ENCODE measurements at places on chromosomes 2 and 18.
A peak's percentile ranks its signal among the peaks of the same experiment; 100 is the strongest.

DNA sequence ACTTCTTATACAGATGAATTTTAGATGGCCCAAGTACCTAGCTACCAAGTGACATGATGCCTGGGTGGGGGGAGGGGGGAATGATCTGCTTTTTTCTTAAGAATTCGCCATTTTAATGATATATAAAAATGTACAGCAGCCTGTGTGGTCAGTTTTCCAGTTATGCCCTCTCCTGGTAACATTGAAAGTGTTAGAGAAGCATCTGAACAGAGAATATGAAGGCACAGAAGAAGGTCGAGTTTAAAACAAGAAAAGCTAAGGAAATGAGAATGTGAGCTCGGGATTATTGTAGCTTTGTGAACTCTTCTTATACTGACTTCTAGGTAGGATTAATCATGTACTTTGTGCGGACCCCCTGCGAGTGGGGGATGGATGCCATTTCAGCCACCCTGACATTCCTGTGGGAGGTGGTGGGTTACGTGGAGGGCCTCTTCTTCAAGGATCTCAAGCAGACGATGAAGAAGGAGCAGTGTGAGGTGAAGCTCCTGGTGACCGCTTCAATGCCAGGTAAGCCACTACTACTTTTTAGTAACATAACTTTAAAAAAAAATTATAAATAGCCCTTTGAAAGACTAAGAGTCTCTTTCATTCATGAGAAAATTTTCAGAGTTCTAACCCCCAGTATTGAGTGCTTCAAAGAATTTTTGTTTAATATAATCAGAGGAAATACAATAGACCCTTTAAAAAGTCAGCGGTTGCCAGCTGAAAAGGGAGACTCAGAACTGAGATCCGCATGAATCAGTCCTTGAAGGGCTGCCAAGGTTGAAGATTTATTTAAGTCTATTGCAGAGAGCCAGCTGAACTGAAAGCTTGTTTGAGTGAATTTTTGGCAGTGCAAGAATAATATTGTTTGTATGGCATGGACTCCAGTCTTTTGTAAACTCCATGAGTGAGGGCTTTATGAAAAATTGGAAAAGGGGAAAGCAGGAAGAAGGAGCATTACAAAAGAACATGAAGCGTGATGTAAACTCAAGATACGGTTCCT lies 68.6 kb upstream of the RPE start:
- no peak for DNase-seq

DNA sequence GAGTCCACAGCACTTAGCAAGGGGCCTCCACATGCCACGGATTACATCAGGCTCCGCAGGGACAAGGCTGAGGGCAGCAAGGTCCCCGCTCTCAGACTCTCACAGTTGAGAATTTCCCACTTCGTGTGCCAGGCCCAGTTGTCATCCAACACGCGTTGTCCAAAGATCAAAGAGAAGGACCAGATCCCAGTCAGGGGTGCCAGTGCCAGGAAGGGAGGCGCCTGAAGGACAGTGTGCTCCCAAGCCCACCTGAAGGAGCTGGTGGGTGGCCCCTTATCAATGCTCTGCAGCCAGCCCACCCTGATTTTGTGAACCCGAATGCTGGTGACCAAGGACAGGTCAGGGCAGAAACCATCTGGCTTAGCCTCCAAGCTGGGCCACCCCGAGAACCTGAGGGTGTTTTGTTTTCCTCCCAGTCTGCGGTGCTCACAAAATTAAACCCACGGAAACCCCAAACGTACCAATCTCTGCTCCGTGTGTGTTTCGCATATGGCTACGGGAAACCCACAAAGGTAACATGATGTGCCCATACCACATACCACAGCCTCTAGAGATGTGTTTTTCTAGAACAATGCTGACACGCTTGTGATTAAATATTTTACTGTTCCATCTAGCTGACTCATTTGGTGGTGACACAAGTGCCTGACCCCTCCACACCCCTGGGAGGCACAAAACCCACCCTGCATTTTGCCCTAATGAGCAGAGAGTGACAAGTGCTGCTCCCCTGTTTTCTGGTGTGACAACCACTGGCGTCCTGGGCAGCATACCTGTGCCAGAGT lies 24.5 kb downstream of the CRACDL start:
- no peak for DNase-seq

GRCh38 chr2:54553775-54554174 lies 97.6 kb downstream of the SPTBN1 start:
- no peak for DNase-seq

DNA sequence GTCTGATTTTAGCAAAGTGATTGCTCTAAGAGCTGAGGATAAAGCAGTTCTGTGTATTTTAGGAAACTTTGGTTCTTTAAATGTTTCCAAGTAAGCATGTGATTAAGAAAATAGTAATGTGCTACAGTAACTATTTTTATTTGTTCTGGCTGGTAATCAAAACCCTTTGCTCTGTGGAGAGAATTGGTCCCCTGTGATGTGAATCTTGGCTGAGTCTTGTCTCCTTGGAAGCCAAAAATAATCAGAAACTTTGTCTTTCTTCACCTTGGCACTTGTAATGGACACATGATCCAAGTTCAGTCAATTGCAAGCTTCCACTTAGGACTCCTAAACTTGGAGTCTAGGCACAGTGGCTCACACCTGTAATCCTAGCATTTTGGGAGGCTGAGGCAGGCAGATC lies 422.7 kb upstream of the CDH20 start:
- DNase-seq = no peak

DNA sequence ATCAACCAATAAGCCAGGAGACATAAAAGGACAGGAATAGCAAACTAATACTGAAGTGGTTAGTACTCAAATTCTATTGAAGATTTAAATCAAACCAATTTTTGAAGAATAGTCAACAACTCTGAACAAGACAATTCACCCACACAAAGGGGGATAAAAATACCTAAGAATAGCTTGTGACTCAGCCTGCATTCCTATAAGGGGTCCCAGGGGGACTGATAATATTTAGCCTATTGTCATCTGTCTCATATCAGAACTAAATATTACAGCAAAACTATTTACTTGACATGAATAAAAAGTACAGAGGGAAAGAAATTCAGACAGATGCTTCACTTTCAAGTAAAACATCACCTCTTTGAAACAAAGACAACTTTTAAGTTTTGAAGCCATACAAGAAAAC lies 7.7 kb downstream of the ITSN2 start:
- DNase-seq = no peak

- DNase-seq = no peak
These were observed 90.3 kb upstream of the BCL2L11 start for GRCh38 chr2:111030260-111030891.

- DNase-seq = no peak
These were observed 26.1 kb upstream of the REG3G start for GRCh38 chr2:78999406-78999805.

- peak; percentile 26 for DNase-seq
These were observed 212.9 kb downstream of the CYP26B1 start for GRCh38 chr2:71934595-71935261.

DNA sequence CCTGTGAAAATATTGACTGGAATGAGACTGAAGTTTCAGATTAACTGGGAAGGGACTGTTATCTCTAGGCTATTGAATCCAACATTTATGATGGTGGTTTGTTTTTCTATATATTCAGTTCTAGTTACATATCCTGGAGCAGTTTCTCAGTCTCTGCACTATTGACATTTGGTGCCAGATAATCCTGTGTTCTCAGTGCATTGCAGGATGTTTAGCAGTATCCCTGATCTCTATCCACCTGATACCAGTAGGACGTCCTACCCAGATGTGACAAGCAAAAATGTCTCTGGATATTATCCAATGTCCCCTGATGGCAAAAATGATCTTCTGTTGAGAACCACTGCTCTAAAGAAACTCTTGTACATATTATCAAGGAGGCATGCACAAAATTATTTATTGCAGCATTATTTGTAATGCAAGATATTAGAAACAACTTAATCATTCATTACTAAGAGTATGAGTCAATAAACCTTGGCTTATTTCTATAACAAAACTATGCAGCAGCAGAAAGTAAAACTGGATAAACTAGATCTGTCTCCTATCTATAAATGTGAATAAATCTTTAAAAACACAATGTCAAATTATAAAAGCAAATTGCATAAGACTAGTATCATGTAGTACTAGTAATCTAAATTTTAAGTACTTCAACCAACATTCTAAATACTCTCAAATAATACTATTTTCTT lies 369.3 kb upstream of the RND3 start:
- no peak for DNase-seq

- DNase-seq = no peak
These were observed 756 bp upstream of the PTPN4 start for GRCh38 chr2:119758881-119759450.

- peak; percentile 45 for DNase-seq
These were observed 537 bp downstream of the AGFG1 start for GRCh38 chr2:227472265-227473121.

DNA sequence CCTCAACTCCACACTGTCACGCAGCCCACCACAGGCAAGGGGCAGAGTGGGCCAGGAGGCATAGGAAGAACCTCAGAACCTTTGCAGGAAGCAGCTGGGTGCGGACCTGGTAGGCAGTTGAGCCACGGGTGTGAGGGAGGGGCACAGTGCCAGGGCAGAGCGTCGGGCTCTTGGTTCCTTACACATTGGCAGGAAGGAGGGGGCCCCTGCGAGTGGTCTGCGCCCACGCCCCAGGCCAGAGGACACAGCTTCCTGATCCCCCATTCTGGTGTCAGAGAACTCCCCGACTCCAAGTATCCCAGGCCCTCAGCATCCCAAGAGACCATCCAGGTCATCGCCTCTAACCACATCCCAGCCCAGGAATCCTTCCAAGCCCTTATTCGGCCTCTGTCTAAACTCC lies 61.5 kb downstream of the TNS1 start:
- no peak for DNase-seq

DNA sequence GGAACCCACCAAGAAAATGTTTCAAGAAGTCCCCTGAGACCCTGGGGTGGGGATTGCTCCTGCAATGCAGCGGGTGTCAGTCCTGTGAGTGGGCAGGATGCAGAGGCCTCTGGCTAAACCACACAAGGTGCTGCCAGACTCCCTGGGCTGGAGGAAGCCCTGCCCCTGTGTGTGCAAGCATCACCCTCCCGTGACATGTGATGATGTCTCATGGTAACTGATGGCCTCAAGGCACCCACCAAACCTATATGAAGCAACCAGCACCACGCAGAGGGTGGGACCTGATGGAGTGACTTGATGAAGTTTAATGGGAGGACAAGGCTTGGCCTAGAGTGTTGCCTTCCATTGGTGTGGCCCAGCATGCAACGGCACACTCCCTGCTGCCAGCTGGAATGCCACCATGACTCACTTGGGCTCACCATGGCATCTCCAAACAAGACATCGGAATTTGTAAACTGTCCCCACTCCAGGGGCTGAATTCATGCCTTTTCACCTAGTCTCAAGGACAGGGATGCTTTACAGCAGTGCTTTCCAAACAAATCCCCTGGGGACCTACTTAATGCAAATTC lies 8.7 kb upstream of the SLC14A1 start:
- peak; percentile 30 for DNase-seq

DNA sequence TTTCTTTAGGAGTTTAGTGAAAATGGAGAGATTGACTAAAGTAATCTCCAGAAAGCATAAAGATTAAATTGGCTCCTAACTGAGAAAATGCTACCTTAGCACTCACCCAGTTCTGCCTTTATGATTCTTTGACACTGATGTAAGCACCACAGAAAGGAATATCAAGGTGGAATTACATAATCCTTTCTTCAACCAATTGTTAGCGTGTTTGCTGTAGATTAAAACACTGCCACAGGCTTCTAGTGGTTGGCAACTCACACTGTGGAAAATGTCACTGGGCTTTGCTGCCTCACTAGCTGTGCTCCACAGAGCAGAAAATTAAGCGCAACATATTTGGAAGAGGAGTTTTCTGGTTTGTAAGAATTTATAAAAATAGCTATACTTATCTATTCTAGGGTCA lies 104.1 kb downstream of the DLGAP1 start:
- no peak for DNase-seq

DNA sequence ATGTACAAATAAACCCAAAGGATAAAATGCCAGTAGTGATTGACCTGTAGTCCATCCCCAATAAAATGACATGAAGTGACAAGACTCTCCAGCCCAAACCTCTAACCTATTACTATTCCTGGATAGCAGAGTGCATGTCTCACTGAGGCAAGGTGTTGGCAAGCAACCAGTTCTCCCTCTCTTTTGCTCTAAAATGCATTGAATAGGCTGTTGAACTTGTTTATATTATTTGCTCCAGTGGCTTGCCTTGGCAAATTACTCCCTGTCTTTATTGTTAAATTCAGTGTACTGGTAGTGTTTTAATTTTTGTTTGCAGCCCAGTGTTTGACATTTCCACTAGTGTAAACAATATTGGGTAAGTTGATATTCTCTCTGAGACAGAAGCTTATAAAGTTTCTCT lies 70.5 kb downstream of the CSRNP3 start:
- DNase-seq = no peak

GRCh38 chr18:74351354-74351753 lies 35.7 kb downstream of the C18orf63 start:
- DNase-seq = peak; percentile 77

DNA sequence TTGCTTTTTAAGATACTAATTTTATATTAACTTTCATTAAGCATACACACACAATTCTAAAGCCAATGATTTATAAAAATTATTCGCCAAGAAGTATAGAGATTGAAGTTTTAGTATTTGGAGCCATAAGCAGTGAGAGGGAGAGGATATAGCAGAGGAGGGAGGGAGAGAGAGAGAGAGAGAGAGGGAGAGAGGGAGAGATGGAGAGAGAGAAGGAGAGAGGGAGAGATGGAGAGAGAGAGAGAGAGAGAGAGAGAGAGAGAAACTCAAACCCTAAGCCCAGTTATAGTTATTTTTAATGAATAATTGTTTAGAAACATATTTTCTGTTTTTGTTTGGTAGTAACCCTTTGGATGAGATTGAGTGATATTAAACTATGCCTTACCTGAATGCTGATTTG lies 5.3 kb downstream of the TWIST2 start:
- no peak for DNase-seq

GRCh38 chr18:28875059-28875458 lies 698.1 kb upstream of the CDH2 start:
- DNase-seq = no peak

- no peak for DNase-seq
These were observed 28.1 kb downstream of the CEP192 start for GRCh38 chr18:13019301-13019700.

DNA sequence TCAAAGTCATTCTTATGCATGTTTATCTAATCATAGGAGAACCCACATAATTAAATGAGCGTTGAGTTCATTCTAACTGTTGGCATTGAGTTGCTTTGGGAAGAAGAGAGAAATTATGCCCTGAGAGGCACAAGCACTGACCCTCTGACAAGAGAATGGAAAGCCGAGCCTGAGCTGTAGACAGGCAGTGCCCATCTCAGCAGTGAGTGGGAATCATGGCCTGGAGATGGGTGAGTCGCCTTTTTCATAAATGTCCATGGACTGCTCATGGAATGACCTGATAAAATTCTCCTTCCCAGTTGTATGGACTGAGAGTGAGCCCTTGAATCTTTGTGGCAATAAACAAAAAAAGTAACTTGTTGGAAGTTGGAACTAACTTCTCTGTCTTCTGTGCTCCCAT lies 21.4 kb upstream of the MYO3B start:
- DNase-seq = no peak

GRCh38 chr2:105490956-105491355 lies 92.1 kb upstream of the FHL2 start:
- no peak for DNase-seq

GRCh38 chr2:10086950-10087349 lies 6.7 kb upstream of the CYS1 start:
- DNase-seq = no peak

GRCh38 chr2:202693503-202693902 lies 58.7 kb downstream of the FAM117B start:
- no peak for DNase-seq

- DNase-seq = no peak
These were observed 30.8 kb downstream of the CREG2 start for GRCh38 chr2:101356521-101356920.

- DNase-seq = no peak
These were observed 248.9 kb downstream of the ANAPC1 start for GRCh38 chr2:111634995-111635538.

GRCh38 chr2:9336576-9337314 lies 86.6 kb downstream of the ITGB1BP1 start:
- no peak for DNase-seq

Measured in mesendoderm (in vitro differentiated cells).